ENCODE measurements at places on chromosomes 5 and 9.

DNA sequence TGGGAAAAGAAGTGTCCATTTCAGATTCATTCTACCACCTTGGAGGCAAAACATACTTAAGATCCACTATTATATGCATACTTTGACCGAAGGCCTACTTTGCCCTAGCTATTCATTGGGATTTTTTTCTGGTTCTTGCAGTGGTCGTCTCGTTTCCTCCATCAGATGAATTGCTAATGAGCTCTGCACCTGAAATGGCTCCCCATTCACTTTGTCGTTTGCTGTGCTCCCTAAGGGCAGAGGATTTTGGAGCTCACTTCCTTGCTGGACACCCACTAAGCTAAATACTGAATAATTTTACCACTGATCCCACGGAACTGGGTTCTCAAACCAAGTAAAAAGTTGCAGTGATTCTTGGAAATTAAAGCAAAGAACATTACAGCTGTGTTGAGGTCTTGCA is 1.9 kb downstream of the KDM3B start:
- no peak for DNase-seq

DNA sequence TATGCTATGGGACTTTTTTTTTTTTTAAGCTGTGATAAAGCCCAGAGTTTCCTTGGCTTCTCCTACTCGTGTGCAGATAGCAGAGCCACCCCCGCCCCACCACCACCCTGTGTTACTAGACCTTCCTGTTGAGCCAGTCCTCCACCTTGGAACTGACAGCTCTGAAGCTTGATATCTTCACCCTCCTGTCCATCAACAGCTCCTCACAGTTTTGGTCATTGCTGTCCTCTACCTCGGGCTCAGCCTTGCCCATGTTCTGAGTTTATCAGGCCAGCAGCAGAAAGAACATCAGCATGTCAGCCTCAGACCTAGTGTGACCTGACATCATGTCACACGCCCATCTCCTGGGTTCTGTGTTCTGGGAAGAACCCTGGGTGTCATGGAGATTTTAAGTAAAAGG is 167.1 kb upstream of the RAI14 start:
- DNase-seq, result no peak

DNA sequence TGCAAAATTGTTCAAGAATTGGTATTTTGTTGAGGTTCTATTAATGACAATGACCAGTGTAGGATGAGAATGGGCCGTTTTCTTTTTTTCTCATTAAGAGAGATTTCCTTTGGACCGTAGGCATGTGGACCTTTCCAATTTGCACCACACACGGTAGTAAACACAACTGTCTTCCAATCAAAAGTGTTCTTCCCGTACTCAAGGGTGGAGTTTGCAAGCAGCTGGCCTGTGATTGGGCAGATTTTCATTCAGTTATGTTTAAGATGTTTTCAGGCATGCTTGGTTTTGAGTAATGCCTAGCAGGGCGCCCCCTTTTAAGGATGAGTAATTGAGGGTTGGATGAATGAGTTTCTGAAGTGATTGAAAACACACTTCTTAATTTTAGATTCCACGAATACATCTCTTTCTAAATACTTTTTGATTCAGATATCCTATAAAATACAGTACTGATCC is 2.5 kb downstream of the KDM3B start:
- DNase-seq, result no peak

- DNase-seq, result no peak
Observed at GRCh38 chr5:69288688-69289087, 43.9 kb downstream of the CCDC125 start.

- no peak for DNase-seq
Observed at GRCh38 chr9:89993678-89994630, 389.1 kb downstream of the GADD45G start.

GRCh38 chr9:114055061-114055460 is 23.0 kb downstream of the AMBP start:
- no peak for DNase-seq

- DNase-seq, result no peak
Observed at GRCh38 chr9:69122082-69122548, 52.0 kb upstream of the TJP2 start.

DNA sequence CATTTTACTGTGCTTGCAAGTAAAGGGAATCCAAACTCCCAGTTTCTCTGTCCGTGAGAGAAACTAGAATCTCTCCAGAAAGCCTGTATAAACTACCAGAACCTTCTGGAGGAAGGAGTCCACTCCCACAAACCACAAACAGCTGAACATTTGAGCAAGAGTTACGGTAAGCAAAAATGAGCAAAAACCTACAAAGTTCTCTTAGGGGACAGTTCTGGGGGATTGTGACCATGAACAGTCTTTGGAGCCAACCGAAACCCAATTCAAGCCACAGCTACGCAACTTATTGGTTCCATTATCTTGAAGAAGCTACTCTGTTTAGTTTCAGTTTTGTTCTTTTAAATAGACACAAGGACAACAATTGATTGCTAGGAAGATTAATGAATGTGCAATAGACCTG is 330.6 kb downstream of the ASTN2 start:
- no peak for DNase-seq

GRCh38 chr9:115694991-115695390 is 458.6 kb upstream of the PAPPA start:
- DNase-seq, result no peak

DNA sequence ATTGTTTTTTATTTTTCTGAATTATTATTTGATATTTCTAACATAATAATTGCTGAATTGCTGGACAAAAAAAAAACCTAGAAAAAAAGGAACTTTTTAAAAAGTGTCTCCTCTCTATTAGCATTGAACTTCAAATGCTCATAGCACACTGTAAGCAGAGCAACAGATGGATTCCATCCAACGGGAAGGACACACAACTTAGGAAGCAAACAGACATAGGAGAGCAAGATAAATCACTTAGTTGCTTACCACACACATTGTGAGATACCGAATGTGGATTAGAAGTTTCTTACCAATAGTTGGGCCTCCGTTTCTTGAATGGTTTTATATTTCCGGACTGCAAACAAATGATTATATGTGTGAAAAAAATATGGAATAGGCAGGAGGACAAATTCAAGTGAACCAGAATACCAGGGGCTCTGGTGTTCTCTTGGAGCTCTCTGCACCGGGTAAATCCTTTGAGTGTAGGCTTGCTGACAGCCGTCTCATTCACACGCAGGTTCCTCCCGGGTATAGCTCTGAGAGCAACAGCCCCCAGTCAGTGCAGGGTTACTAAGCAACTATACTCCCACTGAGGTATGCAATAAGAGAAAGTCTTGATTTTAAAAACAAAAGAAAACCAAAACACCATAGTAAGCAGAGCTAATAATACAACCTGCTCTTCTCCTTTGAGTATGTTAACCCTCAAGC is 217.6 kb downstream of the TMEM167A start:
- DNase-seq, result no peak

Data from activated naive CD4-positive, alpha-beta T cell (primary cell).